Pons (tissue), 1 donor: ENCODE measurements at places on chromosomes 12 and 14.

GRCh38 chr12:117526757-117527478 is 165.5 kb upstream of the NOS1 start:
- DNase-seq, result no peak

DNA sequence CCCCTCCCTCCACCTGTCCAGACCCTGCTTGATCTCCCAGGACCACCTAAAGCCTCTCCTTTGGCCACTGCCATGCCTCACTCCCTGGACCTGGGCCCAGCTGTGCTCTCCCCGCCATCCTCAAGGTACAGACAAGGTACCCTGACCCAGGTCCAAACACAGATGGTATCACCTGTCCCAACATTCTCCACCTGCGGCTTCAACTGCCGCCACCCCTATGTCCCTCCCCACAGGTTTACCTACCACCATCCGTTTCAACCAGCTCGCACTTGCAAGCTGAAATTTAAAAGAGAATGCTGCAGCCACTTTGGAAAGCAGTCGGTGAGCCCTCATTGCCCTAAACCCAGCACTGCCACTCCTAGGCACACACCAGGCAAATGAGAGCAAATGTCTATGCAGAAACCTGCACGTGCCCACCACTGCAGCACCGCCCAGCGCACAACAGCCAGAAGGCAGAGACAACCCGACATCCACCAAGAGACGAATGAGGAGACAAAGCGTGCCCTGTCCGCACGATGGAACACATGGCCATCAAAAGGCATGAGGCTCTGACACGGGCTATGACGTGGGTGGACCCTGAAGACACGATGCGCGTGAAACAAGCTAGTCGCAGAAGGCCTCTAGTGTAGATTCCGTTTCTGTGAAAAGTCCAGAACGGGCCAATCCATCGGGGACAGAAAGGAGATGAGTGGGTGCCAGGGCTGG is 71.0 kb downstream of the RFLNA start:
- peak; percentile 93 for DNase-seq

DNA sequence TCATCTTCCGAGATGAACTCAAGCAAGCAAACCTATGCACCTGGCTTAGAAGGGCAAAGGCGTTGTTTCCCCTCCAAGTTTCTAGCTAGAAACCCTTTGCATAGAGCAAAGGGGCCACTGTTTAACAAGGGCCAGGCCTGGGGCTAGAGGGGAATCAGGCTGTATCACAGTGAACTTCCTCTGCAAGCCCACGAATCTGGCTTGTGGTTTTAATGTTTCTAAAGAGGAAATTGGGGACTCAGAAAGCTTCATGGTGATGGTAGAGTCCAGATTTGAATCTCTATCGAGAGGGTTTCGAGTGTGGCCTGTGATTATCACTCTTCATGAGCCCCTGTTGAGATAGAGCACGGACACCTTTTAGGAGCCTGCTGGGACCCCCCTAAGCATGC is 189.9 kb downstream of the VRK1 start:
- DNase-seq, result peak; percentile 52

GRCh38 chr12:108831309-108831991 is 25.9 kb downstream of the SSH1 start:
- no peak for DNase-seq

DNA sequence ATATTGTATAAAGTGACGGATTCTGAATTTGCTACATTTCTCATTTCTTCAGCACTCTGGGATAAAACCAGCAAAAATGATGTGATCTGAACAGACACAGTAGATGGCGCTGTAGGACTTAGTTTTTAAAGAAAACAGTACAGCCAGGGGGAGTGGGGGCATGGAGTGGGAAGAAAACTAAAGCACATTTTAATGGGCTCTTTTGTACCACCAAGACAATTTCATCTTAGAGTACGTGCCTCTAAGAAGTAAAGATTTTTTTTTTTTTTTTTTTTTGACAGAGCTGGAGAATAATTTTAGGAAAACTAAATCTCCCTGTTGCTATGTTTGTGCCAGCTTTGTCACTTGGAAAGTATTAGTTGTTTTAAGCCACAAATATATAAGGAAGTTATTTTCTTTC is 124.4 kb downstream of the RAD51B start:
- DNase-seq, result peak; percentile 86

DNA sequence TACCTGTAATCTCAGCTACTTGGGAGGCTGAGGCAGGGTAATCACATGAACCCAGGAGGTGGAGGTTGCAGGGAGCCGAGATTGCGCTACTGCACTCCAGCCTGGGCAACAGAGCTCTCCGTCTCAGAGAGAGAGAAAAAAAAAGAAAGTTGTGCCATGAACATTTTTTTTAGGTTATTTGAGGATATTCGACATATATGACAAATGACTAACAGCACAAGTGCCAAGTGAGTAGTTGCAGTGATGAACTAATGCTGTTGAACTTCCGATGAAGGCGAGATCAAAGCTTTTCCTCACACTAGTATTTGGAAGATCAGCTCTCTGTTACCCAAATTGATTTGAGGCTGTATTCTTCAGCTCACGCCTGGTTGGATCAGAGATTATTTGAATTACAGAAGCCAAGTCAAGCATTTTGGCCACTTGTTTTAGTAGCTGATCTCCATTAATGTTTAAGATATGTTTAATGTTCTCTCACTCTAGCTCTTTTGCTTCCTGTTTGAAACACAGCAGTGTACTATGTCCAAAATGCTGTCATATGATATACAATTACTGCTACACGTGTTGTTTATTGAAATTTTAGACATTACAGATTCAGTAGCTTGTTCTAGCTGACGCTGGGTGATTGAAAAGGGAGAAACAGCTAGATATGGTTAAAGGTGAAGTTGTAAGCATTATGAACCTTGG is 43.4 kb downstream of the WDR20 start:
- DNase-seq, result peak; percentile 53

GRCh38 chr12:28463396-28463795 is 273.1 kb downstream of the CCDC91 start:
- DNase-seq, result no peak
